ENCODE measurements at places on chromosomes 1 and 21.

GRCh38 chr21:16419188-16419921 is 689.6 kb downstream of the USP25 start:
- DNase-seq = peak; percentile 44

GRCh38 chr1:170309389-170310013 is 163.7 kb downstream of the NTMT2 start:
- DNase-seq = no peak

DNA sequence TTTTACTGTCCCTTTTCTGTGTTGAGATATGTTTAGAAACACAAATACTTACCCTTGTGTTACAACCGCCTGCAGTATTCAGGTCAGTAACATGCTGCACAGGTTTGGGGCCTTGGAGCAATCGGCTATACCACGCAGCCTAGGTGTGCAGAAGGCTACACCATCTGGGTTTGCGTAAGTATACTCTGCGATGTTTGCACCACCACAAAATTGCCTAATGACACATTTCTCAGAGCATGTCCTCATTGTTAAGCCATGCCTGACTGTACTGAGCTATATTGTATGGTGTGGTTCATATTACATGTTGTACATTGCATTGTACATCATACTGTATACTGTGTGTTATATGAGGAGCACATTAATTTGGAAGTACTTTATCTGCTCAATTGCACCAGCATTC is 247.4 kb downstream of the RHOU start:
- DNase-seq = no peak

GRCh38 chr1:152148981-152149380 is 10.0 kb downstream of the RPTN start:
- no peak for DNase-seq

GRCh38 chr1:39833621-39834385 is 45.1 kb upstream of the BMP8B start:
- DNase-seq = no peak

GRCh38 chr1:188188317-188188716 is 1359.6 kb downstream of the PLA2G4A start:
- DNase-seq = no peak

GRCh38 chr21:46113497-46114176 is 15.7 kb downstream of the COL6A2 start:
- no peak for DNase-seq
